ENCODE measurements at places on chromosomes 6 and 20. TPM values are rescaled to one million over a fixed set of nuclear protein-coding genes. Genes with fewer than 3 reads are reported as not detected.

Gene SYNGAP1
- total RNA-seq: 15.2 TPM

Gene PGC
- total RNA-seq: 0.81 TPM

Gene HLA-DPA1
- 1.2 TPM for total RNA-seq

Gene PLEKHG1
- total RNA-seq: not detected

Gene GFOD1
- total RNA-seq: 10.3 TPM

Gene APOM
- total RNA-seq: 10.1 TPM

Gene ZNF341
- 2.6 TPM for total RNA-seq

Gene LY6G6D
- total RNA-seq: not detected

Gene KIAA0408
- total RNA-seq: not detected

Gene PBX2
- 126 TPM for total RNA-seq

Gene TRIM15
- total RNA-seq: 1.2 TPM

Gene FAM162B
- not detected for total RNA-seq

Gene PSORS1C1
- total RNA-seq: not detected

Gene ID4
- 0.07 TPM for total RNA-seq

Gene TMEM200A
- total RNA-seq: 0.04 TPM

Gene SLC22A16
- not detected for total RNA-seq

Gene FAM83C
- total RNA-seq: not detected

Gene C20orf202
- not detected for total RNA-seq

Gene BPI
- total RNA-seq: not detected

Gene FARS2
- 25.8 TPM for total RNA-seq

Gene SLC17A1
- total RNA-seq: not detected

Gene ASIP
- total RNA-seq: not detected

Gene RNGTT
- total RNA-seq: 17.5 TPM

Gene CFAP61
- total RNA-seq: not detected

Gene TFAP2D
- not detected for total RNA-seq

Gene FOXA2
- 1.0 TPM for total RNA-seq

Gene MICB
- total RNA-seq: 23.2 TPM

Gene E2F1
- total RNA-seq: 25.3 TPM

Gene BRPF3
- total RNA-seq: 17.4 TPM

Measured in K562 (cell line).